ENCODE measurements at places on chromosomes 12 and 14.

GRCh38 chr14:52879958-52880357, 70.9 kb downstream of the FERMT2 start:
- H3K4me1 ChIP-seq: peaks cover 85% of the 10 kb centered on the region
- H3K4me3 ChIP-seq: no peak overlapping the region
- peak overlapping the region; percentile 91 for H3K27ac ChIP-seq
- DNase-seq: no peak

GRCh38 chr12:107027636-107028053, 40.7 kb upstream of the MTERF2 start:
- no peak overlapping the region for H3K4me3 ChIP-seq
- no peaks in the 10 kb centered on the region for H3K27me3 ChIP-seq
- DNase-seq: no peak
- no peaks in the 10 kb centered on the region for H3K36me3 ChIP-seq
- peaks cover 54% of the 10 kb centered on the region for H3K4me1 ChIP-seq

- H3K27me3 ChIP-seq: no peaks in the 10 kb centered on the region
- H3K36me3 ChIP-seq: no peaks in the 10 kb centered on the region
- no peaks in the 10 kb centered on the region for H3K4me1 ChIP-seq
- H3K4me3 ChIP-seq: no peak overlapping the region
- H3K27ac ChIP-seq: no peak overlapping the region
- no peak for DNase-seq
These were observed 302.8 kb downstream of the GALC start for GRCh38 chr14:87690076-87690613.

GRCh38 chr14:28412077-28412476, 354.5 kb upstream of the FOXG1 start:
- no peak for DNase-seq
- H3K27ac ChIP-seq: no peak overlapping the region
- no peaks in the 10 kb centered on the region for H3K27me3 ChIP-seq

DNA sequence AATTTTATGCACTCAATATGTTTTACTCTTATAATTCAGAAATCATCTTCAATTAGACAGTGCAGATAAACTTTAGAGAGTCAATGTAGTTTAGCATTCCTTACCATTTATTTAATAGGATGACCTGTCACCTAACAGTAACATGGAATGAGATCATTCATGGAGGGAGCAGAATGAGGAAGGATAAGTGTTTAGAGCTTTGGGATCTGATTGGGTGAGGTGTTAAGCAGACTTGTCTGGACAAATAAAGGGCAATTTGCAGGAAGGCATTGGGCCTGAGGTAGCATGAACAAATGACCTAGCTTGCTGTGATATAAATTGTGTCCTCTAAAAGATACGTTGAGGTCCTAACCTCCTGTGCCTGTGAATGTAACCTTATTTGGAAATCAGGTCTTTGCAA, 187.4 kb downstream of the C12orf42 start:
- H3K4me3 ChIP-seq: no peak overlapping the region
- no peaks in the 10 kb centered on the region for H3K36me3 ChIP-seq
- peaks cover 9% of the 10 kb centered on the region for H3K27me3 ChIP-seq
- no peak for DNase-seq
- no peaks in the 10 kb centered on the region for H3K4me1 ChIP-seq

GRCh38 chr12:65685514-65685913, 138.8 kb upstream of the HMGA2 start:
- H3K27ac ChIP-seq: no peak overlapping the region
- DNase-seq: no peak
- no peak overlapping the region for H3K4me3 ChIP-seq
- H3K27me3 ChIP-seq: no peaks in the 10 kb centered on the region
- H3K36me3 ChIP-seq: no peaks in the 10 kb centered on the region
- H3K4me1 ChIP-seq: no peaks in the 10 kb centered on the region

GRCh38 chr12:75529826-75530225, 18.4 kb upstream of the KRR1 start:
- no peaks in the 10 kb centered on the region for H3K36me3 ChIP-seq
- DNase-seq: no peak
- no peak overlapping the region for H3K27ac ChIP-seq
- H3K4me3 ChIP-seq: no peak overlapping the region
- H3K27me3 ChIP-seq: no peaks in the 10 kb centered on the region

DNA sequence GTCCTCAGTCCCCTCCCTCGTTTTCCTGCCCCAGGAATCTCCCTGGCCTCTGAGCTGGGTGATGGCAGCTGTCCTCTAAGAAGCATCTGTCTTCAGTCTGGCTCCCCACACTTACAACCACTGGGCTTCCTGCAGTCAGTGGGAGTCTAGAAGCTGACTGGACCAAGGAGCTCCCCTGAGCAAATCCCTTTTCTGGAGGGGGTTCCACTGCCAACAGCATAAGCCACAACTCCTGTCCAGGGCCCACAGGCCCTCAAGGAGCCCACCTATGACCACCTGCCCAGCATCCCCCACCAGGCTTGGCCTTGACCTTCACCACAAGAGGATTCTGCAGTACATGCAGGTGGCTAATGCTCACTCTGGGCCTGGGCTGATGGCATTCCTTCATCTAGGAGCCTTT, 4.1 kb downstream of the RDH16 start:
- peaks cover 21% of the 10 kb centered on the region for H3K27me3 ChIP-seq
- no peaks in the 10 kb centered on the region for H3K4me1 ChIP-seq
- H3K36me3 ChIP-seq: no peaks in the 10 kb centered on the region
- H3K27ac ChIP-seq: no peak overlapping the region

DNA sequence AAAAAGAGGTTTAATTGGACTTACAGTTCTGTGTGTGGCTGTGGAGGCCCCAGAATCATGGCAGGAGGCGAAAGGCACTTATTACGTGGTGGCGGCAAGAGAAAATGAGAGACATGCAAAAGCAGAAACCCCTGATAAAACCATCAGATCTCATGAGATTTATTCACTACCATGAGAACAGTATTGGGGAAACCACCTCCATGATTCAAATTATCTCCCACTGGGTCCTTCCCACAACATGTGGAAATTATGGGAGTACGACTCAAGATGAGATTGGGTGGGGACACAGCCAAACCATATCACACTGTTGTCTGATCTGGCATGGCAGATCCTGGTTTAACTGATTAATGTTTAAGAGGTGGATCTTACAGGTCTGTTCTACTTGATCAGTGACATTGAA, 5.6 kb downstream of the DDX47 start:
- no peak overlapping the region for H3K4me3 ChIP-seq
- peaks cover 69% of the 10 kb centered on the region for H3K4me1 ChIP-seq
- H3K27ac ChIP-seq: peak overlapping the region; percentile 34
- H3K36me3 ChIP-seq: peaks cover 31% of the 10 kb centered on the region
- no peaks in the 10 kb centered on the region for H3K27me3 ChIP-seq

- no peak overlapping the region for H3K4me3 ChIP-seq
- peaks cover 15% of the 10 kb centered on the region for H3K27me3 ChIP-seq
- DNase-seq: no peak
- H3K27ac ChIP-seq: no peak overlapping the region
- H3K4me1 ChIP-seq: no peaks in the 10 kb centered on the region
These were observed 34.1 kb upstream of the NEDD1 start for GRCh38 chr12:96872961-96873360.

- H3K27me3 ChIP-seq: no peaks in the 10 kb centered on the region
- no peak for DNase-seq
- H3K4me3 ChIP-seq: no peak overlapping the region
- no peaks in the 10 kb centered on the region for H3K4me1 ChIP-seq
- no peak overlapping the region for H3K27ac ChIP-seq
These were observed 55.0 kb downstream of the TBK1 start for GRCh38 chr12:64506955-64507354.

DNA sequence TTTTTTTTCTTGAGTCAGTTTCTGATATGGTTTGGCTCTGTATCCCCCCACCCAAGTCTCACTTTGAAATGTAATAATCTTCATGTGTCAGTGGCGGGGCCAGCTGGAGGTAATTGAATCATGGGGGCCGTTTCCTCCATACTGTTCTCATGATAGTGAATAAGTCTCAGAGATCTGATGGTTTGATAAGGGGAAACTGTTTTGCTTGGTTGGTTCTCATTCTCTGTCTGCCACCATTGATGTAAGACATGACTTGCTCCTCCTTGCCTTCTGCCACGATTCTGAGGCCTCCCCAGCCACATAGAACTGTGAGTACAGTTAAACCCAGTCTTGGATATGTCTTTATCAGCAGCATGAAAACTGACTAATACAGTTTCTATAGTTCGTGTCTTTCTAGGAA, 42.9 kb downstream of the WNK1 start:
- DNase-seq: no peak
- H3K27ac ChIP-seq: peak overlapping the region; percentile 65
- H3K4me3 ChIP-seq: no peak overlapping the region
- H3K36me3 ChIP-seq: no peaks in the 10 kb centered on the region

DNA sequence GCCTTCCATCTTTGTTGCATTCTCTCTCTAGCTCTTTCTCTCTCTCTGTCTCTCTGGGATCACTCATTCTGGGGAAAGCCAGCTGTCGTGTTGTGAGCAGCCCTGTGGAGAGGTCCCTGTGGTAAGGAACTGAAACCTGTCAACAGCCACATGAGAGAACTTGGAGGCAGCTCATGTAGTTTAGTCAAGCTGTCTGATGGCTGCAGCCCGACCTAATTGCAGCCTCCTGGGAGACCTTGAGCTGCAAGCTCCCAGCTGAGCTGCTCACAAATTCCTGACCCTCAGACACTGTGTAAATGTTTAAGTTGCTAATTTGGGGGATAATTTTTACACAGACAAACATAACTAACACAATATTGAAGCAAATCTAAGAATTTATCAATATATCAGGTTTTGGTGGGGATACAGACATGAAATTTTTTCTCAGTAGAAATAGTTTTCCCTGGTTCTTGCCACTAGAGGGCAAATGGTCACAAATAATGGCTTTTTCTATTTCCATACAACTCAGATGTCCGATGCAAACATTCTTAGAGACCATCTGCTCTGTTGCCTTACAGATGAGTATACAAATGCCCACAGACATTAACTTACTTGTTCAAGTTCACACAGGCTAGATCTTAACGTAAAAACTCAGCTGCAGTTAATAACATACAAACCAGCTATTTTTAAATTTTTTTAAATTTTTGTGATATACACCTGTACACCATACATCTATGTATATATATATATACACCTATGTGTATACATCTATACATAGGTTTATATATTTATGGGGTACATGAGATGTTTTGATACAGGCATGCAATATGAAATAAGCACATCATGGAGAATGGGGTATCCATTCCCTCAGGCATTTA, 15.5 kb upstream of the KRR1 start:
- H3K27ac ChIP-seq: no peak overlapping the region
- H3K4me3 ChIP-seq: no peak overlapping the region
- H3K27me3 ChIP-seq: no peaks in the 10 kb centered on the region
- no peak for DNase-seq
- peaks cover 6% of the 10 kb centered on the region for H3K4me1 ChIP-seq

DNA sequence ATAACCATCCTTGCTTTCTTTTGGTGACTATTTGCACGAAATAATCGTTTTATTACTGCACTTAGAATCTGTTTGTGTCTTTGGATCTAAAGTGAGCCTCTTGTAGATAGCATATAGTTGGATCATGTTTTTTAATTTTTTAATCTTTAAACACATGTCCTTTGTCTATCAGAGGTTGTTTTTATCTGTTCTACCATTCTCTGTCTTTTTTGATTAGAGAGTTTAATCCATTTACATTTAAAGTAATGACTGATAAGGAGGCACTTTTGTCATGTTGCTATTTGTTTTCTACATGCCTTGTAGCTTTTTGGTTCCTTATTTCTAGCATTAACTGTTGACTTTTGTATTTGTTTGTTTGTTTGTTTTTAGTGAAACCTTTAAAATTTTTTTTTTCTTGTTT, 506.2 kb upstream of the RGS6 start:
- H3K4me1 ChIP-seq: no peaks in the 10 kb centered on the region
- peaks cover 29% of the 10 kb centered on the region for H3K36me3 ChIP-seq
- H3K27ac ChIP-seq: no peak overlapping the region
- DNase-seq: no peak
- H3K27me3 ChIP-seq: no peaks in the 10 kb centered on the region

DNA sequence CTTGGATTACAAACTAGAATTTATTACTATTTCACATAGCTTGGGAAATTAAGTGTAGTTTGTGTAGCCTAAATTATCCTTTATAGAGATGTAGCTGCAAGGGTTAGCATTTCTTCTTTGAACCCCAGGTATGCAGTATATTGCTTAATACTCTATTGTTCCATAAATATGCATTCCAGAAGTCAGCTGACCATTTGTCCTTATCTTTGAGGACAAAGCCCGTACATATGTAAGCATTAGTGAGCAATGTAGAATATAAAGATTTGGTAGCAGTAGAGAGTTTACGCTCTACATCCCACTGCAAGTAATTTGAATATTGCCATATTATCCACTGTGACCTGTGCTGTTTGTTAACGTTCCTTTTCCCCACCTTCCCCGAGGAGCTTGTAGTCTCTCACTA, 26.9 kb downstream of the PPM1A start:
- H3K27ac ChIP-seq: no peak overlapping the region
- H3K36me3 ChIP-seq: peaks cover 2% of the 10 kb centered on the region
- peaks cover 33% of the 10 kb centered on the region for H3K4me1 ChIP-seq

- peaks cover 48% of the 10 kb centered on the region for H3K4me1 ChIP-seq
- DNase-seq: no peak
- peaks cover 41% of the 10 kb centered on the region for H3K36me3 ChIP-seq
- H3K27me3 ChIP-seq: no peaks in the 10 kb centered on the region
- no peak overlapping the region for H3K4me3 ChIP-seq
These were observed 10.8 kb downstream of the JDP2 start for GRCh38 chr14:75438486-75439080.

DNA sequence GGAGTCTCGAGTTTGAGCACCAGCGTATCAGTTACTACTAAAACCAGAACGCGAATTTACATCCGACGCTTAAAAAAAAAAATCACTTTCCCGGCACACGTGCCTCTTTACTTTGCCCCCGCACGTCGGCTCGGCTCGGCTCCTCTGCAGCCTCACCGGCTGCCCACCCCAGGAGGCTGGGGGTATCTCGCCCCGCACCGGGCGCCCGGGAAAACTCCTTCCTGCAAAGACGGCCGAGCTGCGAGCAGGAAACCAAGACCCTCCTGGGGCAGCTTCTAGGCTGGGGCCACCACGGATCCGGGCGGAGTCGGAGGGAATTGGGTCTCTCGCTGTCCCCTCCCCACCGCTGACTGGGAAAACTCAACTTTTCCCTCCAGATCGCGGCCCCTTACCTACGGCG, 610 bp downstream of the VSIG10 start:
- H3K4me1 ChIP-seq: peaks cover 10% of the 10 kb centered on the region
- H3K27ac ChIP-seq: no peak overlapping the region
- peak overlapping the region; percentile 79 for H3K4me3 ChIP-seq
- no peak for DNase-seq
- H3K27me3 ChIP-seq: no peaks in the 10 kb centered on the region

- no peak overlapping the region for H3K4me3 ChIP-seq
- H3K27ac ChIP-seq: no peak overlapping the region
- no peaks in the 10 kb centered on the region for H3K27me3 ChIP-seq
- no peak for DNase-seq
- H3K4me1 ChIP-seq: peaks cover 15% of the 10 kb centered on the region
These were observed 45.6 kb downstream of the UBE3B start for GRCh38 chr12:109523071-109523470.

DNA sequence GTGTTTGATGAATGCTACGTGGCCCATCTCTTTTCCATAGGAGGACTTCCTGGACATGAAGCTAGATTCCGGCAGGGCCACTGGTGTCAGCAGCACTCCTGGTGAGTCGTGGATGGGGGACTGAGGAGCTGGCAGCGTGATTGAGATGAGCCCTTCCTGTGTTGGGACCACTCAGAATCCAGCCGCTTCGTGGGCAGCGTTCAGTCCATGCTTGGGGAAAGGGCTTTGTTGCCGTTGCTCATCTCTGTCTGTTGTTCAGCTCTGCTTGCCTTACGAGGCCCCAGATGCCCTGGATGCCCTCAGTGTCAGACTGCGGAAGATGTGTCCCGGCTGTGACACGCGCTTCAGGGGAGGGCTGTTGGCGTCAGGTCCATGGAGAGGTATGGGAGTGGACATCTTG, 127.1 kb upstream of the RTL1 start:
- no peak overlapping the region for H3K4me3 ChIP-seq
- DNase-seq: peak; percentile 56
- no peak overlapping the region for H3K27ac ChIP-seq
- no peaks in the 10 kb centered on the region for H3K36me3 ChIP-seq
- no peaks in the 10 kb centered on the region for H3K27me3 ChIP-seq
- no peaks in the 10 kb centered on the region for H3K4me1 ChIP-seq

Data from chondrocyte (in vitro differentiated cells).